ENCODE measurements at places on chromosomes 4 and X.
A peak's percentile ranks its signal among the peaks of the same experiment; 100 is the strongest.

GRCh38 chr4:120561648-120562047 lies 360.9 kb downstream of the PRDM5 start:
- no peak for DNase-seq

- DNase-seq = peak; percentile 72
Measured at GRCh38 chr4:40953283-40954087, 203.7 kb downstream of the NSUN7 start.

DNA sequence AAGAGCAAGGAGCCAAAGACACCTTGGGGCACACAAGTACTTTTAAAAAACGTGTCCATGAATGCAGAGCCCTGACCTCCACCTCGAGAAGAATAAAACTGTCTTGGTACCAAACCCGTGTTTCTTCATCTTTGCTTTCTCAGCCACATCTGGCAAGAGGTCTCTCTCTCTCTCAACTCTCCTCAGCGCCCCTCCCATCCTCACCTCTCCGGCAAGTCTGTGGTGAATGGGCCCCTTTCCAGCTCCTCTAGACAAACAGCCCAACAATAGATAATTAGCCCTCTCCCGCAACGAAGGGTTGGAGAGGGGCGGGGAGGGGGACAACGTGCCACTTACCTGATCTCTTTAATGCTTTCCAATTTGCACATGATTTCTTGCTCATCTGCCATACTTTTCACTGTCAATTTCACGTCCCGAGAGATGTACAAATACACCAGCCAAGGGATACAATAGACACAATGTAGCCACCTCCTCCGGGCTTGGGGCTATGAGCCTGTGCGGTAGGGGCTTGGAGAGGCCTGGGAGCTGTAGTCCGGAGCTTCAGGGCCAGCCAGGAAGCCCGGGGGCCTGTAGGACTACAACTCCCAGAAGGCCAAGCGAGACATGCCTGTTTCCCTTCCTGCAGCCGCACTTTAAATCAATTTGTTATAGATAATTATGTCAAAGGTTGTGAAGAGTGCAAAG lies at the start of gene ZC4H2:
ZC4H2 (minus strand) TSS at position 462 of the 684 bp plus-strand sequence; CDS start at position 389, 73 bp downstream.
- peak; percentile 85 for DNase-seq

- peak; percentile 17 for DNase-seq
Measured at GRCh38 chr4:3225071-3225850, 23.7 kb upstream of the MSANTD1 start.

GRCh38 chr4:142407596-142407995 lies 438.5 kb downstream of the INPP4B start:
- no peak for DNase-seq

DNA sequence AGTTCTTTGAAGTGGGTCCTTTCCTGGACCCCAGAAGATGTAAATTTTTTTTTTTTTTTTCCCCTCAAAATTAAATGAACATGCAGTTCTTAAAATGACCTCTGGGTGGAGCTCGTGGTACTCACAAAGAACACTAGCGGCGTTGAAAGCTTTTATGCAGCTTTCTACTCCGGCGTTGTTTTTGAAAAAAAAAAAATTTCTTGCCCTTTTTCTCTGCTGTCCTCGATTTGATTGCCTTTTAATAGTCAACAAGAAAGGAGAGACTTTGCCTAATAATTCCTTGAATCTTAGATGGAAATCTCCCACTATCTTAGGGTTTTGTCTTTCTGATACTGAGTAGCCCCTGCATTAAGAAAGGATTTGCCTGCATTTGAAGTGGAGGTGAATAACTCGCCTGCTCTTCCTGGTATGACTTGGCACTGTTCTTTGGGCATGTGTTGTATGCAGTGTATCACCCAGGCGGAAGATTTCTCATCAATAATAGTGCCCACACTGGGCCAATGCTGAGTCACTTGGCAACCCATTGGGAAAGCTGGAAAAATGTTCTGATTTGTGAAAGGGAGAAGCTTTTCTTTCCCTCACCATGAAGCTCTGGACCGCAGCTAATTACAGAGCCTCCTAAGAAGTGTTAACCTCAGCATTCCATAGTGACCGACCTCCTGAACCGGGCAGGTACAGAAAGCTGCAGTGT lies 104.0 kb downstream of the PHEX start:
- no peak for DNase-seq

DNA sequence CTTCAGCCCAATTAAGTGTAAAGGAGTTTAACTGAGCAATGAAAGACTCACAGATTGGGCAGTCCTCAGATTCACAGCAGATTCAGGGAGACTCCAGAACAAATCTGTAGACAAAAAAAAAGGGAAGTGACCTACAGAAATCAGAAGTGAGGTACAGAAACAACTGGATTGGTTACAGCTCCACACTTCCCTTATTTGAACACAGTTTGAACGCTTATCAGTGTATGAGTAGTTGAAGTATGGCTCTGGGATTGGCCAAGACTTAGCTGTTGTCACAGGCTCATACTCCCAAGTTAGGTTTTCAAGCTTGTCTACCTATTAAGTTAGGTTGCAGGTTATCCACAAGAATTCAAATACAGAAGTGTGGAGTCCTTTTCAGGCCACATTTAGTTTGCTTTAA lies 112.4 kb upstream of the ELOVL6 start:
- DNase-seq = no peak

- DNase-seq = no peak
Measured at GRCh38 chrX:44802613-44803012, 41.2 kb upstream of the DUSP21 start.

DNA sequence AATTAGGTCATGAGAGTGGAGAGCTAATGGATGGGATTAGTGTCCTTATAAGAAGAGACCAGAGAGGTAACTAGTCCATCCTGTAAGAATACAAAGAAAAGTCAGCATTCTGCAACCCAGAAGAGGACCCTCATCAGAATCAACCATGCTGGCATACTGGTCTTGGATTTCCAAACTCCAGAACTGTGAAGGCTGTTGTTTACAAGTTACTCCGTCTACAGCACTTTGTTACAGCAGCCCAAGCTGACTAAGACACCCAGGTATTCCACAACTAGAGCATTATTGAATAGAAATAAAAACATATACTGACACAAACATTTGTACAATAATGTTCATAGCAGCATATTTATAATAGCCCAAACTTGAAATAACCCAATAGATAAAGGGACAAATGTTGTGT lies 9.2 kb downstream of the TMEM156 start:
- no peak for DNase-seq

DNA sequence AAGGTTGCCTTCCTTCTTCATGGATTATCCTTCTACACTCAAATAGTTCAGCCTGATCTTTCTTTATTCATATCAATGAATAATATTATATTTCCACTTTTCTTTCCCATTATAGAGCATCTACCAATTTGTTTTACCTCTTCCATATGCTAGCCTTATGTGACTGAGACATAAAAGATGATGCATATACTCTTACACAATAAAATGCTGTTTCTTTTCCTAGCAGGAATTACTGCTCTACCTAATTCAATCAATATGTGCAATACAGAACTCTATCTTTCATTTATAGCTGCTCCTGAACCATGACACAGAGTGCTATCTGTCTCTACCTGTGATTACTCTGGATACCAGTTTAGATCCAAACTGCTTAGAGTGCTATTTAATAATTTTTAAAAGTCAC lies 2334.0 kb downstream of the PCDH7 start:
- DNase-seq = no peak

DNA sequence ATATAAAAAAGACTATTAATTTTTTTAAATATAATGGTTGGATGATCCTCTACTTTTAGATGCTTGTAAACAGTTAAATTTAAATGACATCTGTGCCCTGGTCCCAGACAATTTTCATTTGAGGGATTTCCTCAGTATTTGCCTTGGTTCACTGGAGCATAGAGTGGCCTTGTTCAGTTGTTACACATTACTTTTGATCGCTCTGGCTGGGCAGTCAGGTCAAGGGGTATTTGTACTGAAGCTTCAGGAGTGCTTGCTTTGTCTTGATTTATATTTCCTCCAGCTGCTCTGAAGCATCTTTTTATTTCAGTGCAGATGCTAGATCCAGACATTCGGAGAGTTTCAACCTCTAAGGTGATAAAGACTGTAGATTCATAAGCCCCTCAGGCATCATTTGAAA lies 50.0 kb downstream of the COMMD8 start:
- DNase-seq = no peak

GRCh38 chrX:23493941-23494374 lies 159.3 kb downstream of the PTCHD1 start:
- DNase-seq = no peak

GRCh38 chrX:78957768-78958130 lies 12.6 kb downstream of the P2RY10 start:
- DNase-seq = no peak

GRCh38 chrX:150703695-150703974 lies 10.4 kb downstream of the MTMR1 start:
- no peak for DNase-seq

DNA sequence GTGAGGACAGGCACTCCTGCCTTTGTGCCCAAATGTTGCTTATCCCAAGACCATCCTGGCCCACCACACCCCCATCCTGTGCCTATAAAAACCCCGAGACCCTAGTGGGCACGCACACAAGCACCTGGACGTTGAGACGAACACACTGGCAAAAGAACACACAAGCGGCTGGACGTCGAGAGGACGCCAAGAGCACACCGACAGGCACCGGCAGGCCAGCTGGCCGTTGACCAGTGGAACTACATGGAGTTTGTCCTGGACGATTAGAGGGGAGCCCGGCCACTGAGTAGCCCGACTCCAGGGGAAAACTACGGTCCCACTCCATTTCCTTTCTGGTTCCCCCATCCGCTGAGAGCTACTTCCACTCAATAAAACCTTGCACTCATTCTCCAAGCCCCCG lies 301.7 kb downstream of the PCDH10 start:
- no peak for DNase-seq

- no peak for DNase-seq
Measured at GRCh38 chr4:164876700-164877324, at the start of gene APELA. TSS of gene APELA (plus strand) at chr4:164877178. CDS start at chr4:164877332, 154 bp downstream.

- no peak for DNase-seq
Measured at GRCh38 chr4:112173593-112174558, 28.6 kb downstream of the FAM241A start.

DNA sequence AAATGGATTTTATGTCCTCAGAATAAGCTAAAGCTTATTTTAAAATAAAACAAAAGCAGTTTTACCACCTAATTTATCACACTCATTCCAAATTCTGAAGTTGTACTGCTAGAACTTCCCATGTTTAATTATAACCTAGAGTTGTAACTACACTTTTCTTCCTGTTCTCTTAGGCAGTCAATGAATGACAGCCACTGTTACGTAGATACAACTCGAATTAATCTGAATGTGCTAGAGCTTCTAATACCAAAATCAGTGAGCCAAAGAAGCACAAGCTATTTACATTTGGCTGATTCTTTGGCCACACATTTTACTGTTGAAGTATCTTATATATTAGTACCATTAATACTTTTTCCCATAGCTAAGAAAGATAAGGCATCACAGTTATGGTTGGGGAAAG lies 99.0 kb upstream of the FTHL17 start:
- DNase-seq = no peak

- DNase-seq = no peak
Measured at GRCh38 chr4:119238068-119238722, 25.7 kb downstream of the USP53 start.

DNA sequence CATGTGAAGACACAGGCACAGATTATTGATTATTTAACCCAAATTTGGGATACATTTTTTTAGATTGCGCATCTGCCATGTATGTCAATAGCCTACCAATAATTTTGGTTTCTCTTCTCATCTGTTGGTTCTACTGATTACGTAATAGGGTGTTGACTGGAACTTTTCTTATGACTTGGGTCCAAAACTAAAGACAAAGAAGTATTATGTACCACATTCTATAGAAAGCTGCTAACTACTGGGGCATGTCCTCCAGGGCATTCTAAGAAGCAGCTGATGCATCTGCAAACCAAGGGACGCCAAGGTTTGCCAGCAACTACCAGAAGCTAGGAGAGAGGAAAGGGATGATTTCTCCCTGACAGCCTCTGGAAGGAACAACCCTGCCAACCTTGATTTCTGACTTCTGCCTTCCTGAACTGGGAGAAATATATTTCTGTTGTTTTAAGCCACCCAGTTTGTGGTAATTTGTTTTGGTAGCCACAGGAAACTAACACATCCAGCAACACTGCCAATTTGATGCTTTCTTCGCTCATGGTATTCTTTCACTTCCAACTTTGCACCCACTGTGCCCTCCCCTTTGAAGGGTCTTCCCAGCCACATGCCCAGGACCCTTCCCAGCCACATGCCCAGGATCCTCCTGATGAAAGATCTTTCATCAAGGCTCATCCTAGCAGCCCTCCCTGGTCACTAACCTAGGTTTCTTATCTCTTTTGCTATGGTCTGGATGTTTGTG lies 15.9 kb upstream of the TLR1 start:
- DNase-seq = no peak

GRCh38 chrX:119130911-119131310 lies 3.3 kb upstream of the KIAA1210 start:
- no peak for DNase-seq

GRCh38 chr4:138494931-138495330 lies 252.8 kb upstream of the SLC7A11 start:
- DNase-seq = no peak

DNA sequence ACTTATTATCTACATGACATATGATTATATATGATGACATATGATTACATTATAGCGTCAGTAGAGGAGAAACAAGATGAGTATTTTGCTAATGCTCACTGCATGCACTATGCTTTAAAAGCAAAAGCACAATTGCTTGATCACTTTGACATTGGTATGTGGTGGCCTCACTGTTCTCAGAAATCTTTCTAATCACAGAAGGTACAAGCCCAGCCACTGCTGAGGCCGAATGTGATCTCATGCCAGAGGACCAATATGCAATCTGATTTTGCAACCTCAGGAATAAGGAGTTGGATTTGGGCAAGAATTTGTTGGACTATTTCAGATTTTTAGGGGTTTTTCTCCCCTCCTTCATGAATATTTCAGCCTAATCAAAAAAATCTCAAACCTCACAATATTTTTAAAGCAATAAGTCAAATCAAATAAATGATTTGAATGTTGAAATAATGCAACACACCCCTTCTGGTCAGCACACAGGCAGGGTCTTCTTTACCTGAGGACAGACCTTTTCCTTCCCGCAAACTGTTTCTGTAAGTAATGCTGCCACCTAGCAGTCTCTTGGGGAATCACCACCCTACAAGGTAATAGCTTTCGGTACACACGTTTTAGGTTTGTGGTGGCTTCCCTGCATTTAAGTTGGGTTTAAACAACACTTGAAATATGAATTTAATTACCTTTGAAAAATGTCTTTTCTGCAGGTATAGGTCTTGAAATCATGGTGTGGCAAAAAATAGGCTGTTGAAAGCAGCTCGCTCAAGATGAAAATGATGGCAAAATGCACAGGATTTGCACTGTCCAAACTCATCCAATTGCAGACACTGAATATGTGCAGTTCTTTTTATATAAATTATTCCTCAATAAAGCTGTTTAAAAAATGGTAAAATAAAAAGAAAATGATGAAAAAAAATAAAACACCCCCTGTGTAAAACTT lies 4.8 kb upstream of the CXCL13 start:
- no peak for DNase-seq

Data from right hindlimb (tissue), 1 donor.